ENCODE measurements at places on chromosomes 5 and 9.
A peak's percentile ranks its signal among the peaks of the same experiment; 100 is the strongest.

DNA sequence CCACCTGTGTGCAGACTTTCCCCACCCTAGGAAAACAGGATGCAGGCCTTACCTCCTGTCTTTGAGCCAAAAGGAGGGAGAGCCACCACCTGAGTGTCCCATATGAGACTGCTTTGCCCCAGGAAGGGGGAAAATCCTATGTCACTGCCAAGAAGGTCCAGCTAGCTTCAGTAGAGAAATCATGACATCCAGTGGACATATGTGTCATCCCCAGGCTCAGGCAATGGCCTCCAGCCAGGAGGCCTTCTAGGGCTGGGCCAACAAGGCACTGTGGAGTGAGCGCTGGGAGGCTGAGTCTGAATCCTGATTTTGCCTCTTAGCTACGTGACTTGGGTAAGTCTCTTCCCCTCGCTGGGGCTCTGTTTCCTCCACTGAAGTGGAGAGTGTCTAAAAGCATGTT lies 60.2 kb downstream of the SMIM23 start:
- DNase-seq = peak; percentile 56

- DNase-seq = no peak
These were observed 41.7 kb downstream of the UNC5A start for GRCh38 chr5:176851871-176852658.

- no peak for DNase-seq
These were observed 119.4 kb upstream of the SPIN1 start for GRCh38 chr9:88268886-88269285.

GRCh38 chr5:72653586-72653985 lies 146.4 kb upstream of the ZNF366 start:
- DNase-seq = no peak

GRCh38 chr9:138070815-138071214 lies 193.2 kb downstream of the CACNA1B start:
- peak; percentile 7 for DNase-seq

GRCh38 chr5:3041001-3041400 lies 289.5 kb upstream of the IRX2 start:
- DNase-seq = no peak

DNA sequence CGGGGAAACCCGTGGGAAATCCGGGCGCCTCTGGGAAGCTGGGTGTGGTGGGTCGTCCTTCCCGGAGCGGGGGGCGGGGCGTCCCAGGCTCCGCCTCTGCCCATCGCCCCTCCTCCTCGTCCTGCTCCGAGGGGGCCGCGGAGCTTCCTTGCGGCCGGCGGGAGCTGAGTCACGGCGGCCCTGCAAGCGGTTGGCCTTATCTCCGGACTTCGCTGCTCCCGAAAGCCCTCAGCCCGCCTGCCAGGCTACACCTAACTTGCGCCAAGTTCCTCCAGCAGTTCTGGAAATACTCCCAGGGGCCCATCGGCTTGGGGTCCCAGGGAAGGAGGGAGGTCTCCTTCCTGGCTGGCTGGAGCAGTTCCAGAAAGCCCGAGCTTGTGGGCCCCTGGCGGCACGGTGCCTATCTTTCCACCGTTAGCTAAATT lies 54.1 kb upstream of the CDKN2AIPNL start:
- DNase-seq = peak; percentile 93

DNA sequence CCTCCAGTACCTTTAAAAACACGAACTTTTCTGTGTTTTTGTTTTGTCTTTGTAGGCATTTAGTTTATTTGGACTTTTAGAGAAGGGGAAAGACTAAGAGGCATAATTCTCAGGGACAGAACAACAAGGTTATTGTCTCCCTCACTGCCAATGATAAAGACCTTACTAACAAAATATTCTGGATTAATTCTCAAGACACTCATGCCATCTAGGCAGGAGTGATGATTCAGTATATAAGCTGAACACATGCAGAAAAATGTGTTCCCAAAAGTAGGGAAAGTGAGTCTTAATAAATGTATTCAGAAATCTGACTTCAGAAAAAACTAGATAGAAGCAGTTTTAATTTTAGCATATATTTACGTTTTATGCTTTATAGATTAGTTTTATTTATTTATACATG lies 17.4 kb upstream of the ASPN start:
- DNase-seq = no peak

GRCh38 chr5:169467041-169467771 lies 116.4 kb upstream of the SPDL1 start:
- peak; percentile 9 for DNase-seq

DNA sequence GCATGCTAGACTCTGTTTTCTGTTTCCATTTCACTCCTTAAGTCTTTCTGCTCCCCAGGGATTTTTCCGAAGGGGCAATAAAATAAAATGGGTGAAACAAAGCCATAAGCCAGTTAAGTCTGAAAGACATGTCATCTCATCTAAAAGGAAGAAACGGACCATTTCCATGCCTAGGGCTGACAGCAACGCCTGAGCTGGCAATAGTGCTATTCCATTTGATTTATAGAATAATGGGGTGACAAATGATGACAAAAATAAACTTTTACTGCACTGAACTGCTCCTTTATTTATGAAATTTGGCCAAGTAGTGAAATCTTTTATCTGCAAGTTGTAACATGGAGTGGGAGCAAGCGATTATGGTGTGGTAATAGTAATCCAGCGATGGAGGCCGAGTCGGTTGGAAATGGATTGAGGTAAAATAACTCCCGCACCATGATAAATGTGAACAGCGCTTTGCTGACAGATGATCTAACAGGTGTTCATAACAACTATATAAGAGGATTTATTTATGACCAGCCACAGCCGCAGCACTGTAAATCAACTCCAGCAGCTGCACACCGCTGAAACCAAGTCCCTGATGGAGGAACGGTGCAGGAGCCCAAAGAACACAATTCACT lies 219.8 kb upstream of the TBCA start:
- no peak for DNase-seq

GRCh38 chr5:6781716-6782115 lies 68.5 kb downstream of the TENT4A start:
- no peak for DNase-seq

DNA sequence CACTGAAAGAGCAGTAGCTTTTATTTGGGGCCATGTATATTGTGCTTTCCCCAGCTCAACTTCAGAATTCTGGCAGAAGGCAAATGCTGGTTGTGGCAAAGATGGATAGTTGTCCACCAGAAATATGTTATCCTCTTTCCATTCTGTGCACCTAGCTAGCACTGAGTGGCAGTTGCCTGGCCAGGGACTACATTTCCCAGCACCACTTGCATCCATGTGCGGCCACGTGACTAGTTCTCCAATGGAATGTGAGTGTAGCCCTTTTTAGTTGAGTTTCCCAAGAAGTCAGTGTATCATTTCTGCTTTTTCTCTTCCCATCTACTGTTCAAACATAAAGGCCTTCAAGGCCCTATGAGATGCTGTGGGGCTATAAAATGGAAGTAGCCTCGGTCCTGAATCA lies 354.0 kb upstream of the CLINT1 start:
- DNase-seq = no peak

DNA sequence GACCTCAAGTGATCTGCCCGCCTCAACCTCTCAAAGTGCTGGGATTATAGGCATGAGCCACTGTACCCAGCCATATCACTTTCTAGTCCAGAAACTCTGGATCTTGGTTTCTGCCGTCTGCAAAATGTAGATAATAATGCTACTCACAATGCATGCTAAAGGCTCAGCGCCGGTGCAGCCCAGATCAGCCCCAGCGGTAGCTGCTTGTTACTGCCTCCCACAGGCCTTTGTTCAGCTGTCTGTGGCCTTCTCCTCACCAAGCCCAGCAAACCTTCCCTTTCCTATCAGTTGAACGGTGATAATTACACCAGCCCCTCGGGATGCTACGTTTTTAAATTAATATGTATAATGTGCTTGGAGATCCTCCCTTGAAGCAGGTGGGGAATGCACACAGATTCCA lies 26.2 kb upstream of the MSX2 start:
- DNase-seq = no peak

DNA sequence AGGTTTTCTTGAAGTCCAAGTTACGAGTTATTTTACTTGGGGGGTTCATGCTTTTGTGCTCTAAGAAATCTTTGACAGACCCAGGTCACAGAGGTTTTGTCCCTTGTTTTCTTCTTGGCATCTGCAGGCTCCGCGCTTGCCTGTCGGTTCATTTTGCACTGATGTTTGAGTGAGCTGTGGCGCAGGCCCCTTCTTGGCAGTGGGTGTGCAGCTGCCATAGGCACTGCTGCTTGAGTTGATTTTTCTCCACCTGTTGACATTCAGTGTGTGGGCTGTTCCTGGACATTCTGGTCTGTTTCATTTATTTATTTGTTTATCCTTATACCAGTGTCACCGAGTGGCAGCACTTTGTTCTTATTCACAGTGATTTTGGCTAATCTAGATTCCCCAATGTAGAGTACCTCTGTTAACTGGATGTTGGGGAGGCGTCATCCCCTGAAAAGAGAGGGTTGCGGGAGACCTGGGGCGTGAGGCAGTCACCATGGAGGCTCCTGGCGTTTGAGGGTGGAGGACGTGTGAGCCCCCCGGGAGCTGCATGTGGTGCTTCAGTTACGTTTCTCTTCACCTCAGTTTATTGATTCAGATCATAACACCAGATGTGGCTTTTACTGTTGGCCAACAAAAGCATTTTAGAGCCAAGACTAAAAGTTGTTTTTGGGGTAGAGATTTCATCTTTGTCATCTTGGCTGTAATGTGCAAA lies 121.4 kb upstream of the CACNA1B start:
- DNase-seq = no peak

GRCh38 chr5:36815871-36816270 lies 60.7 kb upstream of the NIPBL start:
- DNase-seq = no peak

- DNase-seq = no peak
These were observed 174.5 kb downstream of the FGF18 start for GRCh38 chr5:171593976-171594375.

- no peak for DNase-seq
These were observed 194.8 kb downstream of the LRRC70 start for GRCh38 chr5:62773460-62773859.

- peak; percentile 83 for DNase-seq
These were observed 500.0 kb upstream of the C9orf72 start for GRCh38 chr9:28073270-28073669.

DNA sequence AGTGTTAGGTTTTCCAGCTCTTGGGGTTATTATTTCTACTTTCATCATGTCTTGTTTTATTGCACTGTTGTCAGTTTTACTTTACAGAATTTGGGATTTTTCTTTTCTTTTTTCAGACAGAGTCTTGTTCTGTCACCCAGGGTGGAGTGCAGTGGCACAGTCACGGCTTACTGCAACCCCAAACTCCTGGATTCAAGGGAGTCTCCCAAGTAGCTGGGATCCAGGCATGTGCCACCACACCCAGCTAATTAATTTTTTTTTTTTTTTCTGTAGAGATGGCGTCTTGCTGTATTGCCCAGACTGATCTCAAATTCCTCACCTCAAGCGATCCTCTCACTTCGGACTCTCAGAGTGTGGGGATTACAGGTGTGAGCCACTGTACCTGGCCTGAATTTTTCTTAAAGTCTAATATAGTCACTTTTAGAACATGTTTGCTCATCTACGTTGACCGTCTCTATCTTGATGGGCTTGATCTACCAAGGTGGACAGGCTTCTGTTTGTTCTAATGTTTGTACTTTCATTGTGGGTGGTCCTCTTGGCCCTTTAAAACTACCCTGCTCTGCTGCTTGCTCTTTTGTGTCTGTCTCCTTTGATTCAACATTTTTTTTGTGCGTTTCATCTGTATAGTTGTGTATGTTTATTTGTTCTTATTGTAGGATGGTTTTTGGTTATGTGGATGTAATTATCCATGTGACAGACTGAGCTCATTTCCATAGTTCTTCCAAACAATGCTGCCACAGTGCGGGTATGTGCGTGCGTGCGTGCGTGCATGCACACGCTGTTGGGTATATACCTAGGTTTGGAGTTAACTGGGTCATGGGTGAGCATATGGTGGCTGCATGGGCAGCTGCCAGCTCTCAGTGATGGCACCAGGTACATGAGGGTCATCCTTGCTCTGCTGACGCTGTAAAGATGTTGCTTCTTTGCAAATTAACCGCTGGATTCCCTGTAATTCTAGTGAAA lies 18.1 kb downstream of the PRRC2B start:
- DNase-seq = no peak

GRCh38 chr5:176878463-176878862 lies 20.7 kb downstream of the HK3 start:
- no peak for DNase-seq

DNA sequence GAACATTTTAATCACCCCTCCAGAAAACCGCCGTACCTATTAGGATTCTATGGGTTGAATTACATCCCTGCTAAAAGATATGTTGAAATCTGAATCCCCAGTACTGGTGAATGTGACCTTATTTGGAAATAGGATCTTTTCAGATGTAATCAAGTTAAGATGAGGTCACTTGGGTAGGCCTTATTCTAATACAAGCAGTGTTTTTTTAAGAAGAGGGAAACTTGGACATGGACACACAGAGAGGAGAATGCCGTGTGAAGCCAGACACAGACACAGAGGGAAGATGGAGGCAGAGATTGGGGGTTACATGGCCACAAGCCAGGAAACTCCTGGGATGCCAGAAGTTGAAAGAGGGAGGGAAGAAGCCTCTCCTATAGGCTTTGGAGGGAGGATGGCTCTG lies 183.5 kb downstream of the GNA14 start:
- no peak for DNase-seq

- DNase-seq = no peak
These were observed 6.2 kb downstream of the PDLIM4 start for GRCh38 chr5:132263548-132264261.

GRCh38 chr5:103617913-103618312 lies 55.3 kb upstream of the NUDT12 start:
- DNase-seq = no peak

- DNase-seq = no peak
These were observed 221.6 kb upstream of the KIF2A start for GRCh38 chr5:62084391-62084790.

DNA sequence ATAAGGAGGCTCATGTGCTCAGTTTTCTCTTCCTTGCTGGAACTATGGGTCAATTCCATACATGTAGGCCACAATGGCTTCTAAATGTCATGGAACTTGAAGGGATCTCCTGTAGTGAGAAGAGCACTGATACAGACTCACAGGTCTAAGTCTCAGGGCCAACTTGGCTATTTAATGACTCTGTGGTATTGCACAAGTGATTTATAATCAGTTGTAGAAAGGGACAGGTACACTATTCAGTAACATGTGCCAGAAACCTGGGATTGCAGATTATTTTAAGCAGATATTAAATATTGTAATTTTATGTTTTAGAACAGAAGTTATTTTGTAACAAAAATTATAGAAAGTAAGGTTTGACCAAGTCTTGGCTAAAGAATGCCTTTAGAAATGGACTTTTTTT lies 241.5 kb upstream of the PIK3R1 start:
- DNase-seq = no peak

GRCh38 chr9:89052470-89053097 lies 61.3 kb downstream of the S1PR3 start:
- DNase-seq = no peak

GRCh38 chr9:131635285-131635684 lies 90.0 kb downstream of the PRRT1B start:
- peak; percentile 94 for DNase-seq

GRCh38 chr5:176740131-176740701 lies 70.1 kb upstream of the UNC5A start:
- no peak for DNase-seq

DNA sequence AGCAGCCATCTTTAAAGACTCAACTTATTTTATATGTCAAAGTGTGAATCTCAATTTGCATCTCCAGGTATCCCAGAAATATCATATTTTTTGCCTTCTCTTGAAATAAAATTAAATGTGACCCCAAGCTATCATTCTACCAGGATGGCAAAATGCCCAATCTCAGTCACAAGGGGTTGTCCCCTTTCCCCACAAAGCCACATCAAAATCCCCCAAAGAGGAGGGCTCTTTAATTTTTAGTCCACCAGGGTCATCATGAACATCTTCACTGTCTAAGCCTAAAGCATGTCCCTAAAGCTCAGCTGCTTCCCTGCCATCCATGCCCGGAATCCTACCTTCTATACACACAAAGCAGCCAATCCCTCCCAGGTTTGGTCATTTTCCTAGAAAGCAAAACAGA lies 670.5 kb upstream of the KLF4 start:
- no peak for DNase-seq
